ENCODE measurements at places on chromosomes 11 and 22.

GRCh38 chr22:27730641-27731433 lies 70.7 kb downstream of the MN1 start:
- no peak for DNase-seq

DNA sequence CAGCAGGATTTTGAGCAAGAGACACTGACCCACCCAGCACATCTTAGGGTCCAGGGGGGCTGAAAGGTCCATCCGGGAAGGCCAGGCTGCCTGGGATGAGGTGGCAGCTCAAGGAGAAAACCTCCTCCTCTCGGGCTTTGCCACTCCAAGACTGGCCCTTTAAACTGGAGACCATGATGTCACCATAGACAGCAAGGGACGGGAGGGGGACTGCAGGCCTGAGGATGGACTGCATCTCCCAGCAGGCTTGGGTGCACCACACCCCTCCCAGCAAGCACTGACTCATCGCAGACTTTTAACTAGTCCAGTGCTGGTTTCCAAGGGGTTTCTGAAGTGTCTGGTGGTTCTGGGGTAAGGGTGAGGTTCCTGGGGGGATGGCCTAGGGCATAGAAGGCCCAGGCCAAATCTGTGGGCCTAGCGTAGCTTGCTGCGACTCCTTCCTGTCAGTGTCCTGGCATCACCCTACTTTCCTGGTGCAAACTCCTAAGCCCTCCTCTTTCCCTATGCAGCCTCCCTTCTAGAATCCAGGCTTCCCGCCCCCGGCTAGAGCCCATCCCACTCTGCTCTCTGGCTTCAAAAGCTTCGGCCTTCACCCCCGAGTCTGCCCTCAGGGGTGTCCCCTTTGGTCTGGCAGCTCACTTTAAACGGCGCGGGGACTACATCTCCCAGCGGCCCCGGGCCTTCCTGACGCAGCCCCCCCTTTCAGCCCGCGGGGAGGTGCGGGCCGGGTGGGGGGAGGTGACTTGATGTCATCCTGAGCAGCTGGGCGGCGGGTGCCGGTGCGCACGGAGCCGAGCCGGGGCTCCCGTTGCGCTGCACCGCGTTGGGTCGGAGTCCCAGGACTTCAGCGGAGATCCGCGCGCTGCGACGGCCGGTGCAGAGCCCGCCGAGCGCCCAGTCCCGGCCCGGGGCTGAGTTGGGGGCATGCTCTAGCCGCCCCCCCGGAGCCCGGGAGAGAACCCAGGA lies at the start of gene PPP2R5B:
PPP2R5B (plus strand) TSS at position 746 of the 966 bp plus-strand sequence. CDS start 1,046 bp downstream, outside the sequence.
- DNase-seq: peak; percentile 93

- peak; percentile 84 for DNase-seq
Measured at GRCh38 chr22:24146791-24147353, 34.4 kb upstream of the SUSD2 start.

DNA sequence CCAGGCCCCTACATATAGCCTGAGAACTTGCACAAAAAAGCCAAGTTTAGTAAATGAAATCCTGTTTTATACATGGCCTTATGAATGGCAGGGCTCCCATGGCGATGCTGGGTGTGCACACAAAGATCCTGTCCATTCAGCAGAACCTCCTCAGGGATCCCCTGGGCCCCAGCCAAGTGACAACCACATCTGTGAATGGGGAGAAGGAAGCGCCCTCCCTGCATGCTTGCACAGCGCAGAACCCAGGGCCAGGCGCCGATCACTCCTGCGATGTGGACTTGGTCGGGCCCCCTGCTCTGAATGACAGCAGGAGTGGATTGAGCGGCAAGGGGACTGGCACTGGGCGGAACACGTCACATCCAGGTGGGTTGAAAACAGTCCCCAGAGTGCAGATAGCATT lies 4.5 kb upstream of the CDC42EP2 start:
- DNase-seq: no peak

DNA sequence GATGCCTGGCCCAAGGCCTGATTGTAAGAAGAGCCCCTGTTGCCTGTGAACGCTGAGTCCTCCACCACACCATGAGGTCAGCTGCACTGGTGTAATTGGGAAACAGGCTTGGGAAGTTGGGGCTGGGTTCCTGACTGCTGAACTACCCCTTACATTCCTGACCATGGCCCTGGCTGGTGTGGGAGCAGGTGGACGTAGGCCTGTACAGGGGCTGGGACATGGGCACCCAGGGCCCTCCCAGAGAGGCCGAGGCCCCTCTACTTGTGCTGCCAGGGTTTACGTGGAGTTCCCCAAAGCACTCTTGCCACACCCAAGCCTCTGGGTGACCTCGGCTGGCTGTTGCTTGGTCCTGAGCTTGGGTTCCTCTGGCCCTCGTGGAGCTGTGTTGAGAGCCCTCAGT lies 5.4 kb downstream of the RELT start:
- no peak for DNase-seq

DNA sequence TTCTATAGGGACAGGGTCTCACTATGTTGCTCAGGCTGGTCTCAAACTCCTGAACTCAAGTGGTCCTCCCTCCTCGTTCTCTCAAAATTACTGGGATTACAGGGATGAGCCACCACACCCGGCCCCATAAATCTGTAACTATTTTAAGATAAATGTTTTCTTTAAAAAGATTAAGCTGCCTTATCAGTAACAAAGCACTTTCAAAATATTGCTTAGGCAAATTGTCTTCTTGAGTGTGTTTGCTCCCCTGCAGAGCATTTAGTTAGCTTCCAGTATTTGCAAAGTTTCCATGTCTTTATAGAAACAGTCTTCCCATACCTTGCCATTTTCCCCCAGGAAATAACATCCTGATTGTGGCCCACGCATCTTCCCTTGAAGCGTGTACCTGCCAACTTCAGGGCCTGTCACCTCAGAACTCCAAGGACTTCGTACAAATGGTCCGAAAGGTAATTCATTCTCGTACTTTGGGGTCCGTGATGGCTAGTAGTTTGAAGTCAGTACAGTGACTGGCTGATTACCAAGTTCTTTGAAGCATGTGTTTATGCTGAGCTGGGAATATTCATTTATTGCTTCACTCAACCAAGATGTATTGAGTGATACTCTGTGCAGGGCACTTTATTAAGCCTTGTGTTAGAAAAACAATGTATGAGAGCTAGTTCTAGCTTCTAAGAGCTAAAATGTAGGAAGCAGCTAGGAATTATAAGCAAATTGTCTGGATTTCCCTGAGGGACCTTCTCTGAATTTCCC lies 30.4 kb upstream of the CRTAM start:
- DNase-seq: no peak

GRCh38 chr22:29703569-29704195 lies 16.1 kb upstream of the CABP7 start:
- DNase-seq: no peak

GRCh38 chr11:13111813-13112130 lies 102.7 kb downstream of the RASSF10 start:
- no peak for DNase-seq

DNA sequence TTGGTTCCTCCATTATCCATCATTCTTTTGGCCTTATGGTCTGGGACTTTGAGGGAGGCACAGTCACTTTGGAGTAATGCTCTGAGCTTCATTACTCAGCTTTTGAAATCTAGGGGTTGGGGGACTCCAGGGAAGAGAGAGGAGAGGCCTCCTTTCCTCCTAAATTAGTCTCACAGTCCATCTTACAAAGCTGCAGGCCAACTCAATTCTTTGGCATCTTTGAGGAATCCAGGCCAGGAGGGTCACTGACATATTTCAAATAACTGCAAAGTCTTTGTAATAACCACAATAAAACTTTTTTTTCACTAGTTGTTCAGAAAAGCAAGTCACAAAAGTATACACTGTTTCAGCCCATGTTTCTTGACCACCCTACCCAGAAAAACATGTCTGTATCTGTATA lies 73.3 kb upstream of the FAR1 start:
- DNase-seq: no peak
